ENCODE measurements at places on chromosomes 7 and 10.

DNA sequence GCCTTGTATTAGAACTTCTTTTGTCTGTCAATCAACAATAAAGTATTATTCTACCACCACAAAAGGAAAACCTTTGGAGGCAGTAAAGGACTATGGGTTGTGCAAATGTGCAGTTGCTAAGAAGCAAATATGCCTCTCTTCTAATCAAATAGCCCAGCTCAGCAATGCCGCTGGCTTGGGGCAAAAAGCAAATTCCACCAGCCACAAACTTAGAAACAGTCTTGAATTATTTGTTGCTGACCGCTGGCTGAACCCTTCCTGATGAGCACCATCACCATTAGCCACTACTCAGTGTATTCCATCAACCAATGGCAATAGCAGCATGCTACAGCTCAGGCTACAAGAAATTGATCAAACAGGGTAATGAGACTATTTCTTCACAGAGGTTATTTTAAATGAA, 51.0 kb downstream of the SKAP2 start:
- DNase-seq, result no peak

DNA sequence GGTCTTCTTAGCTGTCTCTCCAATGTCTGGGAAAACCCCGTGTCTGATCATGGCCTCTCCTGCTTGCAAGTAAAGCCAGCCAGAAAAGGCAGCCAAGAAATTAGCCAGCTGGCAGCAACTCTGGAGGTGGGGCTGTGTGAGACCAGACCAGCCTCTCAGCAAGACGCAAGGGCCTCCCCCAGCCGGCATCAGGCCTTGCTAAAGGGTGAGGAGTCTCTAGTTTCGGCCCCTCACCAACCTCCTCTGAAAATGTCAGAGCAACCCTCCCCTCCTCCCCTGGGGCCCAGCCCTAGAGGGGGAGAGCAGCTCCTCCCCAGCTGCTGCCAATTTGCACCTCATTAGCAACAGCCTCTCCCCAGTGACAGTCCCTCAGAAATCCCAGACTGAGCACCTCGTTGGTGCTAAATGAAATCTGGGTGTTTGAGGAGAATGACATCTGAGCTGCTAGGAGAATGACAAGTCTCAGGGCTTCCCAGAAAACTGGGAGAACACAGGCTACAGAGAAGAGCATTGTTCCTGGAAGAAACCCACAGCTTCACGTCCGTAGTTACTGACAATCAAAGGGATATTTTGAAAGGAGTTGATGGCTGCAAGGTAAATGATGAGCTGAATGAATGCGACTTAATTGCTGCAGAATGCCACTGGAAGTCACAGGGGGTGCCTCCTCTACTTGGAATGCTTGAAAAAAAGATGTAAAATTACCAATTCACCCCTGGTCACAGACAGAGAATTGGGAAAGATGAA, 25.9 kb downstream of the DGKI start:
- peak; percentile 60 for DNase-seq

GRCh38 chr7:38831259-38831996, 77.6 kb downstream of the VPS41 start:
- no peak for DNase-seq

GRCh38 chr10:14481752-14482151, 151.0 kb upstream of the FRMD4A start:
- DNase-seq, result no peak

GRCh38 chr7:41769162-41769561, 66.3 kb upstream of the INHBA start:
- DNase-seq, result no peak

- DNase-seq, result no peak
Measured at GRCh38 chr7:96833676-96834453, 124.2 kb upstream of the SEM1 start.

- DNase-seq, result peak; percentile 98
Measured at GRCh38 chr7:106717955-106718871, 57.3 kb upstream of the CCDC71L start.

DNA sequence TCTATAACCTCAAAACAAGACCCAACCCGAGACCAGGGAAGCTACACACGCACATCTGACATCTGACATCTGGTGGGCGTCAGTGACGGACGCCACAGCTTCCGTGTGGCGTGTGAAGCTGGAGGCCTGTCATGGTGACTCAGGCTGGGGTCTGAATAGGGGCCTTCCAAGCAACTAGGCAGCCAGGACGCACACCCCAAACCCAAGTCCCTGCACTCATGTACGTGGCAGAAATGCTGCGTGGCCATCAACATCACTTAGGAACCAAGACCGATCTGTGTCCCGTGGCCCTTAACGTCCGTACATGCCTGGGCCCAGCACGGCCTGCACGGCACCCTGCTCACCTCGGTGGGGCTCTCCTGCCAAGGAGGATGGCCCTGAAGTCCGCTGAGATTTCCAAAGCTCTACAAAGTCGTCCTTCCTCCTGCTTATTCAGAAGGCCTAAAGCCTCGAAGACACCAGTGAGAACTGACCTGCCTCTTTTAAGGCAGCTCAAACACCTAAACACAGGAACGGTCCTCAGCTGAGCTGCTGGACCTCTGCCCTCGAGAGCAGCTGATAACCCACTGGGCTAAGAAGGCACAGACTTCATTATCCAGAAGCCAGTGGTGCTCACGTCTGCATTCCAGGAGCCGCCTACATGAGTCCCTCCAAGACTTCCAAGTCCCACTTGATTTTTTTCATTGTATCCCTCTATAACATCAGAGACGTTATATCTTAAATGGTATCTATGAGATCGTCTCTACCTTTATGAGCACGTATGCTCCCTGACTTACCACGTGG, 82.5 kb downstream of the DIP2C start:
- no peak for DNase-seq

- DNase-seq, result peak; percentile 10
Measured at GRCh38 chr7:110762546-110763225, 328.2 kb upstream of the LRRN3 start.

Measured in cardiac muscle cell (in vitro differentiated cells and primary cell).